ENCODE measurements at places on chromosomes 4 and X.

- no peak for DNase-seq
Observed at GRCh38 chr4:123876671-123877101, 480.1 kb downstream of the SPRY1 start.

DNA sequence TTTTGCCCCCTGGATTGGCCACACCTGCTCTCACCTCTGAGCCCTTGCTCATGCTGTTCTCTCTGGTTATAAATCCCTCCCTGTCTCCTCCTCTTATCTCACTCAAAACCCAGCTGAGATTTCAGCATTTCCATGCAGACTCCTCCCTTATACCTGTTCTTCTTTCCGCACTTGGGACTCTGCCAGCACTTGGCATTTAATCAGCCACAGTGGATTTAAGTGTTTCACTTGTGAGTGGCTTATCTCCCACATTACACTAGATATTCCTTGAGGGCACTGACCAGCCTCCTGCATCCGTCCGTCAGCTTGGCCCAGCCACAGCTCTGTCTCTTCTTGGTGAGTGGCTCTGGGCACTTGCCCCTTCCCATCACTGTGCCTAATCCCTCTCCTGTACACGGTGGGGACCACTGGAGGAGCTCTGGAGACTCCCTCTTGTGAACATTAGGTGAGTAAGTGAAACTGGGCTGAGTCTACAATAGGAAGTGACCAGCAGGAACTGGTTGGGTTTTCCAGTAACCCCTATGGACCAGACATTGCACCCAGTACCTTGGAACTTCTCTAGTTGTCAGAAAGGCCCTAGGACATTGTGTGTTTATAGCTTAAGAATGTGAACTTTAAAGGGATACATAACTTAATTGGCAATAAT lies 19.9 kb downstream of the FGFBP1 start:
- DNase-seq: no peak

DNA sequence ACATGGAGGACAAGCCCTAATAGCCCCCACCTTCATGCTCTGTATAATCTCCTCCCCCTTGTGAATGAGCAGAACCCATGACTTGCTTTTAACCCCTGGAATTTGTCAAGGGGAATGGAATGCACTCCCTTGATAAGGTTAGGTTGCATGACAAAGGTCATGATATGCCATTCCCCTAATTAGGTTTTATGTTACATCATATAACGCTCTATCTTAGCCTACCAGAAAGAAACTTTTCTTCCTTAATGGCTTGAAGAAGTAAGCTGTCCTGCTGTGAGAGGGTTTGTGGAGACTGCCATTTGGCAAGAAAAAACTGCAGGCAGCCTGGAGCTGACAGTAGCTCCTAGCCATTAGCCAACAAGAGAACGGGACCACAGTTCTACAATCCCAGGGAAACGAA lies 399.8 kb upstream of the MAD2L1 start:
- DNase-seq: no peak

GRCh38 chrX:43892336-43892870 lies 10.2 kb upstream of the MAOB start:
- no peak for DNase-seq

- no peak for DNase-seq
Observed at GRCh38 chr4:10051517-10052135, 30.3 kb upstream of the SLC2A9 start.

DNA sequence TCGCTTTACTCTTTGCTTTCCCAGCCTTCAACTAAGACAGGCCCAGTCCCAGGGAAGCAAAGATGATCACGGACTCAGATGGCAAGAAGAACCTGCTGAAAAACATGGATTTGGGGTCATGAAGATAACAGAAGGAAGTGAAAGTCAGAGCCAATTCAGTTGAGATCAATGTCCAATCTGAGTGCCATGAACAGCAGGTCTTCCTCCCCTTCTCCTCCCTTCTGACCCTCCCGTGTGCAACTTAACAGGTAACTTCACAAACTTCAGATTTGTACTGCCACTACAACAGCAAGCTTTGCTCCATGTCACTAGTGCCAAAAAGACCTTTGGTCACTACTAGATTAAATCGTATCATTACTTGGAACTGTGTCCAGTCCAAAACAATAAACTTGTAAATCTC lies 15.5 kb upstream of the SGMS2 start:
- DNase-seq: no peak

DNA sequence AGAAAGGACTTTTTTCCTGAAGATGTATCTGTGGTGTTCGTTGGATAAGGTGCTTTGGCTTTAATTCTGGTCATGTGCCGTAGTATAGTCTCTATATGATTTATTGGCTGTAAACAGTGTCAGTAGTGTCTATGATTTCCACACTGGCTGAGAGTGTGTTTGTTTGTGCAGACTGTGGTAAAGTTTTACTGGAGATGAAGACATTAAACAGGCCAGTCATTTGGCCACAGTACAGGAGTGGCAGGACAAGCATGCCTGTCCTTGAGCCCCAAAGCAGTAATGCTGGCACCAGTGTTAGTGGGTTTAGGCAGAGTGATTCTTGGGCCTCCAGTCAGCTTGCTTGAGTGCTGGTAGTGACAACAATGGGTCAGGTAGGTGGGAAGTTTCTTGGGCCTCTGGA lies 1023.9 kb upstream of the GRID2 start:
- DNase-seq: no peak

DNA sequence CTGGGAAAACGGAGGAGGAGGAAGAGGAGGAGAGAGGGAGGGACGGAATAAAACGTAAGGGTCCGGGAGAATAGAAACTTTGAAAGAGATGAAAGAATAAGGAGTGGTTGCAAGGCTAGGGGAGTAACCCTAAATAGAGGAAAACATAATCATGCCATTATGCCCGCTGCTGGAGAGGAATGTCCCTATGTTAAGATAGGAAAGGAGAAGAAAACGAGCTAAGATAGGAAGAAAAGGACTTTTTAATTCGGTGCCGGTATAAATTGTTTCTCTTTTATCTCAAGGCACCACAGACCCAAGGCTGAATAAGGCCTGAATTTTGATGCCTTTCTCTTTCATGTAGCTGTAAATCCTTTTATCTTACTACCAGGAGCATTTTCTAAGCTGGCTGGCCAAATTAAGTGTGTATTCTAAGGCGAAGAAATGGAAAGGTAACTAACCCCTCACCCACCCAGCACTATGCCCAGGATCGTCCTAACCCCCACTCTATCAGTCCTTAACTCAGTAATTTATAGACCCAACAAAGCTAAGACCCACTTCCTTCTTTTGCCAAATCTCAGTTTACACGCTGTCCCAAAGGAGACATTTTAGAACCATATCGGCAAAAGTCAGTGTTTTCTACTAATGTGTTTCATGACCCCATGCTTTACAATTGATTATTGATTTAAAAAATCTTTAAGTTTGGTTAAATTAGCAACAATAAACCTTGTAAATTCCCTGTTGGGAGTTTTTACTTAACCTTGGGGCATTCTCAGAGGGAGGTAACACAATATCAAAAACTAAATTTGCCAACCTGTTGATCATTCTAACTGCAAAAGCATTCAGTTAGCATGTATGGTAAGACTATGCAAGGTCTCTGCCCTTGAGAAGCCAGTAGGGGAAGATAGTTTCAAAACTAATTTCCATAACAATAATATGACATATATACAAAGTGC lies 1.1 kb upstream of the CUL4B start:
- DNase-seq: no peak

DNA sequence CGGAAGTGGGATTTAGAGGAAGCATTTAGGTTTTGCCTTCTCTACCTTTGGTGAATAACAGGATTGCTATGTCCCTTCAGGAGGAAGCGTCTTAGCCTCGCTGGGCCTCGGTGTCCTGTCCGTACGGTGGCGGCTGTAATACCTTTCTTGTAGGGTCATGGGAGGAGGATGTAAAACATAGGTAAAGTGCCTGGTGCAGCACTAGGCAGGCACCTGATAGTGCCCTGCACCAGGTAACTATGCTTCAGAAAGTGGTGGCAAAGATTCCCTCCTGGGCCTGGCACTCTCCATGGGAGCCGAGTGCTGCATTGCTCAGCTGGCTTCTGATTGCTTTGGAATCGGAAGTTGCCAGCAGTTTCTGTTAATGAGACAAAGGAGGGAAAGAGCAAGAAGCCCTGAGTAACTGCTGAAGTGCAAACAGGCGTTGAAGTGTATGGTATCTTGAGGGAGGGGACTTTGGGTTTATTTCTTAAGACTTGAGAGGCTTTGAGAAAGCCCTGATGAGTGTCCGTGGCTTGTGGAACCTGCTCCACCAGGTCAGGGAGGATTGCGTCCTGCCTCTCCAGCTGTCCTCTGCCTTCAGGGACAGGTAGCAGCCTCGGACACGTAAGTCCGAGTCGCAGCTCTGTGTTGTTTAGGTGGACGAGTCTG lies 45.8 kb downstream of the TBC1D14 start:
- DNase-seq: no peak

DNA sequence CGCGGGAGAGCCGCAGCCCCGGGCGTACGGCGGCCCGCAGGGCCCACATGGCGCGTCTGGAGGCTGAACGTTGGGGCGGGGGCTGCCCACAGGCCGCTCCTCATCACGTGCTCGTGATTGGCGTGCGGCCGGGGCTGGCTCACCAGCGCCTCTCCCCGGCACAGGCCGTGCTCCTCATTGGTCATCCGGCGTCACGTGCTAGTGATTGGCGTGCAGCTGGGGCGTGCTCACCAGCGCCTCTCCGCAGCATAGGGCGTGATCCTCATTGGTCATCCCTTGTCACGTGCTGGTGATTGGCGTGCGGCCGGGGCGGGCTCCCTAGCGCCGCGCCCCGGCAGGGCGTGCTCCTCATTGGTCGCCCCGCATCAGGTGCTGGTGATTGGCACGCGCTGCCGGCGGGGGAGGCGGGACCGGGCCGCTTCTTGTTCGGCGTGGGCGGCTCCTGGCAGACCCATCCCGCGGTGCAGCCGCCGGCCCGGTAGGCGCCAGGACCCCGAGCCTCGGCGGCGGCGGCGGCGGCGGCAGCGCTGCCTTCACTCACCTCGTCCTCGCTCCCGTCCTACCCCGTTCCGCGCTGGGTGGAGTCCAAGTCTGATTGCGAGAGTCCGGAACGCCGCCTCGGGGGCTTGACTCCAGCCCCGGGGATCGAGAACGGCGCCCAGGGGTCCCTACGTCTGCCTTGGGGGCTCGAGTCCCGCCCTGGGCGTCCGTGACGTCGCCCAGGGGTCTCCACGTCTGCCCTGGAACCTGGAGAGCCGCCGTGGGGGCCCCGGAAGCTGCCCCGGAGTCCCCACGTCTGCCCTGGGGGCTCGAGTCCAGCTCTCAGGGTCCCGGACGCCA lies at the start of gene GTPBP6:
GTPBP6 (minus strand) TSS at position 58 of the 840 bp plus-strand sequence; CDS start at position 49, 9 bp downstream.
- DNase-seq: peak; percentile 100

DNA sequence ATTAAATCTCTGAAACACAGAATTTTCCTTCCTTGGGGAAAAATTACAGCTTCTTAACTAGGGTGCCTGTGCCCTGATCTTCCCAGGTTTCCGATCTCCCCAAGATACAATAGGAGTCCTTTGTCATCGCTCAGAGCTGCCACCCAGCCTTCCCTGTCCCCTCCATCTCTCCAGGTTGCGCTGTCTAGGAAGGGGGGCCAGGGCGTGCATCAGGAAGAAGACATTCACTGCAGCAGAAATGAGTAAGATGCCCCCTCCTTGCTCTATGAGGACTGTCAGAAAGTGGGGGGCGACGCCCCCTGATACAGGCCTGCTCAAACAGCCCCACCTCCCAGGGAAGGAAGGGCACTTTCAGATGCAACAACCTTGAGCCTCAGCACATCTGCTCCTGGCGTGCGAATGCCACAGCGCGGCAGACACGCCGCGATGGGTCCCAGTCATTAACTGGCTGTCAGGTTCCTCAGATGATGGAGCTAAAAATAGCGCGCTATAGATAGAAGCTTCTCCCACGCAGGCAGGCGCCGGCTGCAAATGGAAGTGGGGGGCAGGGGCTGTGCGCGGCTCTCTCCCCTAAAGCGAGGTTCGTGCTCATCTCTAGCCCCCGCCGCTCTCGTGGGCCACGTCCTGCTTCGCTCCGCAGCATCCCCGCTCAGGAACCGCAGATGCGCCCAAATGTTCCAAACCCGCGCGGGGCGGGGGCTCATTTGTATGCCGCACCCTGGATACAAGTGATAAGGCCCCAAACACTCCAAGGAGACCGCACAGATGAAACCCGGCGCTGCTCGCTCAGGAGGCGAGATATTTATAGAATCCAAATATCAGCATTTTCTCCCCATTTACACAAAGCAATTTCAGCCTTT lies 57.6 kb upstream of the LGI2 start:
- no peak for DNase-seq

DNA sequence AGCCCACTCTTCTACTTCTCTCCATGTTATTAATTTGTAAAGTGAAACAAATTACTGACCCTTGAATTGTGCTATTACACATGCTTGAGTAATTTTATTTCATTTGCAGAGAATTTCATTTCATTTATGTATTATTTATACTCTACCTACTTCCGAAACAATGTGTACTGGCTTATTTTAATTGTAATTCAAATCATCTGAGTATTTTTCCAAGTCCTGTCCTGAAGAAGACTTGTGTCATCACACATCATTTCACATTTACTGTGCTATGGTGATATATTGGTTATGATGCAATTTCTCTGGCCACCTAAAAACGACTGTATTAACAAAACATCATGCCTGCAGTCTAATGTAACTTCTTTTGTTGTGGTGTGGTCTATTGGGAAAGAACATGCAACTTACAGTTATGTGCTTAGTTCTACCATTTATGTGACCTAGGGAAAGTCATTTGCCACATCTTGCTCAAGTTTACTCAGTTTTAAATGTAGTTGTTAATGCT lies 384.5 kb downstream of the RPA4 start:
- DNase-seq: no peak

GRCh38 chr4:111274486-111274885 lies 651.6 kb upstream of the PITX2 start:
- peak; percentile 21 for DNase-seq

DNA sequence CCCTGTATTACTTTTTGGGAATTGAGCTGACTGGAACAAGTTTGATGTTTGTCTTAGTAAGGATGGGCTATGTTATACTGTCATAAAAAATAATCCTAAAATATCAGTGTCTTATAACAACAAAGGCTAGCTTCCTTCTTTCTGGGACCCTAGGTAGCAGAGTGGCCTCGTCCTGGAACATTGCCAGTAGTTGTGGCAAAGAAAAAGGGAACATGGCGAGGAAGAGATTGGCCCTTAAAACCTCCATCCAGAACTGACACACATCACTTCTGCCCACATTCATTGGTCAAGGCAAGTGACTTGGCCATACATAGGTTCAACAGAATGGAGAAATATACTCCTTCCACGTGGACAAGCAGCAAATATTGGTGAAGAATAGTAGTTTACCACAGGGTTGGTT lies 287.9 kb downstream of the PPP1R2C start:
- DNase-seq: no peak

- DNase-seq: no peak
Observed at GRCh38 chrX:20231598-20231997, 35.1 kb downstream of the RPS6KA3 start.

Measured in right hindlimb (tissue), 1 donor.